ENCODE measurements at places on chromosomes 16 and 17.
A peak's percentile ranks its signal among the peaks of the same experiment; 100 is the strongest.

DNA sequence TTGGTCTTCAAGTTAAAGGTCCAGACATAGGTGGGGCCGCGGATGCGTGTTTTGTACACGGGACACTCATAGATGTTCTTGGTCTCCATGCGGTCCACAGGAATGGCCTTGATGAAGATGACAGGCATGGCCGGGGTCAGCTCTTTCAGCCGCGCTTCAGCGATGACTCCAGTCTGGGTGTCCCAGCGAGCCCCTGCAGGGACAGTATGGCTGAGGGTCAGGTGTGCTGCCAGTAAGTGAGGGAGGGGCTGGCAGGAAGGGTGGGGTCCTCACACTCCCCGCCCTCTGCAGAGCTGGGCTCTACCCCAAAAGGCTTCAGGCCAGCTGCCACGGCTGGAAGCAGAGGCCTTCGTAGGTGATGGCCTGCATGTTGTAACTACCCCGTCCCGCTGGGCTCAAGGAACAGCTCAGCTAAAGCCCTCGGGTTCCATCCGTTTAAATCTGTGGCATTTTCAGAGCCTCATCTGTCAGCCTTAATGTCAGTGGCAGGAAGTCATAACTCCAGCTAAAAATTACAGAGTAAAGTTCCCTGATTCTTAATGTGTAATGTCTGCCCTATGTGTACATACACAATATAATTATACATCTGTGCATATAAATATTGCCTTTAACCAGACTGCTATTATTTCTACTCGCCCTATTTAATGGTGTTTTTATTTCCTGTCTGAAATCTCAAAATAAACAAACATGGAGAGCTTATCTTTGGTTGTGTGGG, 45.7 kb downstream of the PGS1 start:
- no peak for DNase-seq

GRCh38 chr17:20173091-20173490, 163.9 kb downstream of the SPECC1 start:
- no peak for DNase-seq

GRCh38 chr16:54341892-54342776, 55.5 kb upstream of the IRX3 start:
- no peak for DNase-seq

DNA sequence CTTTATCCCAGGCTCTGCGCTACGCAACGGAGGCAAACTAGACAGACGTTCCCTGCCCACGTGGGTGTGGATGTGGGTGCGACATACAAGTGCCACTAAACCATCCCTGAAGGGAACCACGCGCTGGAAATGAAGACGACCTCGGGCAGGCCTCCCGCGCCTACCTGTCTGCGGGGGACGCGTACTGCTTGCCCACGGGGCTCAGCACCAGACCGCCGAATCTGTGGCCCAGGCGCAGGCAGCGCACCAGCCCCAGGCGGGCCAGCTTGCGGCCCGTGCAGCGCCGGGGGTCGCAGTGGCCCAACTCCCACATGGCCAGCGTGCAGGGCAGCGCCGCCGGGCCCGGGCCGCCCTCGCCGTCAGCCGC, 480 bp downstream of the TSR3 start:
- DNase-seq = no peak

DNA sequence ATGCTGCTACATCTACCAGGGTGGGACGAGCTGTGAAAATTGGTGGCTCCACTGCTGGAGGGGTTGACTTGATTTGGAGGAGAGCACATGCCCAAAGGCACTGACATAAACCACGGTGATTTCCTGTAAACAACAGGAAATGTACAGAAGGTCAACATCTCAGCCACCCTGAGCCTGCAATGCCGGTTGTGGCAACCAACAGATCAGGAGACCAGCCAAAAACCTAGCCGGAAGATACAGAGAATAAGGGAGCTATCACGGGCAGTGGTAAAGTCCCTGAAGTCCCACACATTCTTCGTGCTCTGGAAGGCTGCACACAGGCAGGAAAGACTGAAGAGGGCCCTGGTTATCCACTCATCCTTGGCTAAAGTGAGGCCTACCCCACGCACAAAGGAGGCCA, 56.2 kb downstream of the ADCY9 start:
- DNase-seq = no peak

DNA sequence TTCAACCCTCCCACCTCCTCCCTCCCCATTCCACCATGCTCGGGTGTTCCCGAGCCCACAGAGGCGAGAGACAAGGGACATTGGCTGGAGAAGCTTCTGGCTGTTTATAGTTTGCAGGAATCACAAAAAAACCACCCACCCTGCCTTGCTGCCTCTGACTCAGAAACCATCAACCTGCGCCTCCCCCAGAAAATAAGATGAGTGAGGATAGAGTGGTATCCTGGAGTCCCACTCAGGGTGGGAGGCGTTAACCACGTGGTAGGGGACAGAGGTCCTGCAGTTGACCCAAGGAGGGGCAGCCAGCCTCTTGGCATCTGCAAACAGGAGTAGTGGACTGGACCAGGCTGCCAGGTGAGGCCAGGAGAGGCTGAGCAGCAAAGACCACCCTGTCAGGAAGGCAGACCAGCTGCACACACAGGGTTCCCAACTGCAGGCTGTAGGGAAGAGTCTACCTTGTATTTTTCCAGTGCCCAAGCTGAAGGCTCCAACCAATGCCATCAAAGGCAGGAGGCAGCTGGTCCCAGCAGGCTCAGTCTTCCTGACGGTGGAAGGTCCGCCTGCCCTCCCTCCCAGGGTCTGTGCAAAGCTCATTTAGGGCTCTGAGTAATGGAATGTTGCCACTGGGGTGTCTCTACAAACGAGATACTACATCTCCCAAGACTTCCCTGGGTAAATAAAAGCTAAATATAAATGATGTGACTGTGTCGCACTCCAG, 201.5 kb upstream of the TNRC6C start:
- DNase-seq = no peak

DNA sequence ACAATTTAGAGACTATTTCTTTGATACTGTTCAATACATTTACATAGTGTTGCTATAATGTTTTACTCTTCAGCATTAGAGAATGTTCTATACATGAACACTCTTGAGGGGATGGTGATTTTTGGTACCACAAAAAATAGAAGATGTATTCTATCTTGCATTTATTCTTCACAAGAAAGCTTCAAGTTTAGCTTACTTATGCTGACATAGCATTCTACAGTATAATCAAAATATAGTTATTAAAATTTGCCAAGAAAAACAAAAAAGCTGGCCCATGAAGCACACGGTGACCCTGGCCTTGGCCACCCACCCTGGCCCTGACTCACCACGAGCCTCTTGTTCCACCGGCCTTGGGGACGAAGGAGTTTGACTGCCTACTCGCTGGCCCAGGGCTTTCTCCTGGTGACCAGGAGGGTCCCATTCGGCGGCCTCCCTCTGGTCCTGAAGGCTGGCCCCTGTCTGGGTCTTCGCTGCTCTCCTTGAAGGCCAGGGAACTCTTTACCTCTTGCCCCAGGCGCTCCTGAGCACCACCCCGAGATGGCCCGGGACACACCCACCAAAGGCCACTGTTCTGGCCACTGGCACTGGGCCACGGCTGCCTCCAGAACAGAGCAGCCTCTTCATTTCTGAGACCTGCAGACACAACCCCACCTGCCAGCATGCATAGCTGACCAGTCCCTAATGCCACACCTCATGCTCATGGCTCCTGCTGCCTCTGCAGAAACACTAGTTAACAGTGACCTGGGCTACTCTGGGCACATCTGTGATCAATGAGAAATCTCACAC, 22.5 kb upstream of the ICAM2 start:
- DNase-seq = no peak

DNA sequence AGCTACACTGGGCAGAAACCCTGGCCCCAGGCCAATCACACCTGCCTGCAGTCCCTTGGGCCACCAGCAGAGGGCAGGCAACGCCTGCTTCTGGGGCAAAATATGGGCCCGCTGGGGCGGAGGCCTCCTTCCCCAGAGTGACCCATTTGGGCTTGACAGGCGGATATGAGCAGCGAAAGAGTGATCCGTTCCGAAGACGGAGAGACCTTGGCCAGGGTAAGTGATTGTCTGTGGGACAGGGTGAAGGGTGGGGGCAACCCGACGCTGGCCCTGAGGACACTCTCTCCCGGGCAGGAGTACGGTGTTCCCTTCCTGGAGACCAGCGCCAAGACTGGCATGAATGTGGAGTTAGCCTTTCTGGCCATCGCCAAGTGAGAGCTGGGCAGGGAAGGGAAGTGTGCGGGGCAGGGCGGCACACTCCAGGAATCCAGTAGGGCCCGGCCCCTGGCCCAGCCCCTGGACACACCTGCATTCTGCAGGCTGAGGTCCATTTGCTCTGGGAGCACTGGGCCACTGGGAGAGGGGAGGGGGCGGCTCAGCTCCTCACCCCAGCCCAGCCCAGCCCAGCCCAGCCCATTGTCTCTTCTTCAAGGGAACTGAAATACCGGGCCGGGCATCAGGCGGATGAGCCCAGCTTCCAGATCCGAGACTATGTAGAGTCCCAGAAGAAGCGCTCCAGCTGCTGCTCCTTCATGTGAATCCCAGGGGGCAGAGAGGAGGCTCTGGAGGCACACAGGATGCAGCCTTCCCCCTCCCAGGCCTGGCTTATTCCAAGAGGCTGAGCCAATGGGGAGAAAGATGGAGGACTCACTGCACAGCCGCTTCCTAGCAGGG, 3.5 kb upstream of the NHERF1 start:
- DNase-seq = peak; percentile 83

DNA sequence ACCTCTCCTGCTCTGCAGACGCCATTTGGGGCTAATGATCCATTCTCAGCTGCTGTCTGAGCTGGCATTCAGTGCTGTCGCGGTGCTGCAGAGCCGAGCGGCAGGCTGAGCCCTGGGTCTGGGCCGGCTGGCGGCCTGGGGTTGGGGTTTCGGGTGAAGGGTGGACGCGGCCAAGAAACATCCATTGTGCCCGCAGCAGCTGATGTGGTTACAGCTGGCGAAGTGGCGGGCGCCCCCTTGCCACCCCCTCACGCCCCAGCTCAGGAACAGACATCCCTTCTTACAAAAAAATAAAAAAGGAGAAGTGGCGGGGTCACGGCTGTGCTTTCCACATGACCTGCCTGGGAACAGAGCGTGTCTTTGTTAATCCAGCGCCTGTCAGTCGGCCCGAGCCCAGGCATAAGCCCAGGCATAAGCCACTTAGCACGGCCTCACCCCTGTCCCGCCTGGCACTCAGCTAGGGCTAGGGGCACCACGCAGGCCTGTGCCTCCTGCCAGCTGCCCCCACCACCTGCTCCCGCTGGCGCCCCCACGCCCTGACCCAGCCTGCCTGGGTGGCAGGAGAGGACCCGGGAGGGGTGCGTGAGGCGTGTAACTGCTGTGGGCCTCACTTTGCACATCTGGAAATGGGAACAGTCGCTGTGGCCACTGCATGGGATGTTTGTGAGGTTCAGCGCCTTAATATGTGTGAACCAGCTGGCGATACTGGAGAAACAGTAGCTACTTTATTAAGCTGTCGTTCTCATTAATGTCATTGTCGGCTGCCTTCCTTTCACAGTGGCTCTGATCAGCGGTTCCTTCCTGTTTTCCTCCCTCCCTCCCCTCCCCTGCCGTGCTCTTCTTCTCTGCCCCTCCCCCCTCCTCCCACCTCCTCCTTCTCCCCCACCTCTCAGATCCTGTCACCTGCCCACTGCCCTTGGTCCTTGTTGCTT, 197.7 kb upstream of the CIBAR2 start:
- peak; percentile 86 for DNase-seq

GRCh38 chr16:77499373-77500285, 64.8 kb upstream of the ADAMTS18 start:
- DNase-seq = no peak
